ENCODE measurements at places on chromosomes 6 and 20. TPM values are rescaled to one million over a fixed set of nuclear protein-coding genes. Genes with fewer than 3 reads are reported as not detected.

The RAET1L gene
- total RNA-seq = not detected

The TMEM74B gene
- 3.4 TPM for total RNA-seq

The HTR1B gene
- total RNA-seq = 0.18 TPM

The IMPG1 gene
- total RNA-seq = not detected

The BPIFA1 gene
- not detected for total RNA-seq

The CYP21A2 gene
- total RNA-seq = not detected

The DDX39B gene
- total RNA-seq = 396 TPM

The BLCAP gene
- total RNA-seq = 49.2 TPM

The COL9A1 gene
- total RNA-seq = not detected

The TUBB2B gene
- total RNA-seq = 14.6 TPM

The DNMT3B gene
- total RNA-seq = 5.1 TPM

The HLA-F gene
- total RNA-seq = 2.5 TPM

The ENPP1 gene
- total RNA-seq = 1.9 TPM

The DEFB119 gene
- not detected for total RNA-seq

The ELOVL4 gene
- 1.2 TPM for total RNA-seq

The PPP1R3G gene
- total RNA-seq = 1.4 TPM

The PNPLA1 gene
- total RNA-seq = not detected

The BPI gene
- not detected for total RNA-seq

The UBR2 gene
- total RNA-seq = 7.0 TPM

The NINL gene
- 12.7 TPM for total RNA-seq

The GSTA2 gene
- total RNA-seq = not detected

The ENPP4 gene
- total RNA-seq = 0.24 TPM

The SASH1 gene
- 2.4 TPM for total RNA-seq

The GJA10 gene
- total RNA-seq = not detected

The GPR6 gene
- not detected for total RNA-seq

The HRH3 gene
- total RNA-seq = not detected

The FOXQ1 gene
- total RNA-seq = 4.8 TPM

The IL17F gene
- not detected for total RNA-seq

The CPXM1 gene
- not detected for total RNA-seq

The ASIP gene
- total RNA-seq = not detected

The AGER gene
- 1.8 TPM for total RNA-seq

The BTN1A1 gene
- not detected for total RNA-seq

The CENPQ gene
- total RNA-seq = 9.8 TPM

The EYA4 gene
- total RNA-seq = 12.6 TPM

The CBLN4 gene
- total RNA-seq = not detected

The OPRL1 gene
- 0.98 TPM for total RNA-seq

The RBPJL gene
- not detected for total RNA-seq

The PI3 gene
- total RNA-seq = 2.5 TPM

The PTGIS gene
- not detected for total RNA-seq

The GPX5 gene
- not detected for total RNA-seq

The MAFB gene
- 0.07 TPM for total RNA-seq

The MEI4 gene
- total RNA-seq = not detected

The ARHGAP18 gene
- 5.5 TPM for total RNA-seq

The TPMT gene
- total RNA-seq = 6.0 TPM

The SRC gene
- 173 TPM for total RNA-seq

The CCHCR1 gene
- 10.1 TPM for total RNA-seq

The RGS17 gene
- total RNA-seq = 3.2 TPM

The OOEP gene
- not detected for total RNA-seq

The HSPA1L gene
- total RNA-seq = 1.4 TPM

The RNF217 gene
- 6.3 TPM for total RNA-seq

The PPP1R18 gene
- total RNA-seq = 47.9 TPM

The VWA7 gene
- total RNA-seq = 1.4 TPM

The BTNL2 gene
- not detected for total RNA-seq

The CST9 gene
- total RNA-seq = not detected

The TMEM14A gene
- 38.2 TPM for total RNA-seq

The FOXS1 gene
- 0.83 TPM for total RNA-seq

The MUCL3 gene
- total RNA-seq = 0.08 TPM

The SH3BGRL2 gene
- 0.40 TPM for total RNA-seq

The PDE10A gene
- 27.5 TPM for total RNA-seq
